ENCODE measurements at places on chromosomes 4 and X.

GRCh38 chr4:127965803-127966175, 583 bp downstream of the ABHD18 start:
- peak; percentile 73 for DNase-seq

DNA sequence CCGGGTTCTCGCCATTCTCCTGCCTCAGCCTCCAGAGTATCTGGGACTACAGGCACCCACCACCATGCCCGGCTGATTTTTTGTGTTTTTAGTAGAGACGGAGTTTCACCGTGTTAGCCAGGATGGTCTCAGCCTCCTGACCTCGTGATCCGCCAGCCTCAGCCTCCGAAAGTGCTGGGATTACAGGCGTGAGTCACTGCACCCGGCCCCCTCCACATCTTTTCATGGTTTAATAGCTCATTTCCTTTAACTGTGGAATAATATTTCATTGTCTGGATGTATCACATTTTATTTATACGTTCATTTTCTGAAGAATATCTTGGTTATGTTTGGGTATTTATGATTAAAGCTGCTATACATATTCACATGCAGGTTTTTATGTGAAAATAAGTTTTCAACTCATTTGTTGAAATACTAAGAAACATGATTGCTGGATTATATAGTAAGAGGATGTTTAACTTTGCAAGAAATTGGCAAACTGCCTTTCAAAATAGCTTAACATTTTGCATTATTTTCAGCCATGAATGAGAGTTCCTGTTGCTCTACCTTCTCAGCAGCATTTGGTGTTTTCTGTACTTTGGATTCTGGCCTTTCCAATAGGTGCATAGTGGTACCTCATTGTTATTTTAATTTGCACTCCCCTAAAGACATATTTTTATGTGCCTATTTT, 591.9 kb downstream of the TECRL start:
- no peak for DNase-seq

- no peak for DNase-seq
Observed at GRCh38 chr4:42644897-42645296, 12.0 kb downstream of the ATP8A1 start.

GRCh38 chr4:98529970-98530569, 128.3 kb downstream of the TSPAN5 start:
- DNase-seq, result no peak

GRCh38 chr4:180615746-180616145, 1627.5 kb upstream of the TENM3 start:
- no peak for DNase-seq

DNA sequence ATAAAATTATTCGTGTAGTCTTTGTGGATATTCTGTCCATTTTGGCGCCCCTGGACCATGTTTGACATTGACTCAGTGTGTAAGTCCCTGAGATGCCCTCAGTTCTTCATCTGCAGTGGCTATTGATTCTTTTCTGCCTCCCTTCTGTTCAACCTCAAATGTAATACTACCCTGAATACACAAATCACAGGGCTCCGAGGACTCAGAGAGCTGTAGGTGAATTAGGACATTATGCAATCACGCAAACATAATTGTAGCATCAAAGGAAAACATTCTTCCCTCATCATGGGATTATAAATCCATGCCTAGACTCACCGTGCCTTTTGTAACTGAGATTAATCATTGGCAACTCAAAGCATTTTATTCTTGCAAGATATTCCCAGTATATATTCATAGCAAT, 161.4 kb upstream of the PACRGL start:
- DNase-seq, result peak; percentile 15

- DNase-seq, result no peak
Observed at GRCh38 chr4:39048311-39048710, 13.7 kb upstream of the KLHL5 start.

DNA sequence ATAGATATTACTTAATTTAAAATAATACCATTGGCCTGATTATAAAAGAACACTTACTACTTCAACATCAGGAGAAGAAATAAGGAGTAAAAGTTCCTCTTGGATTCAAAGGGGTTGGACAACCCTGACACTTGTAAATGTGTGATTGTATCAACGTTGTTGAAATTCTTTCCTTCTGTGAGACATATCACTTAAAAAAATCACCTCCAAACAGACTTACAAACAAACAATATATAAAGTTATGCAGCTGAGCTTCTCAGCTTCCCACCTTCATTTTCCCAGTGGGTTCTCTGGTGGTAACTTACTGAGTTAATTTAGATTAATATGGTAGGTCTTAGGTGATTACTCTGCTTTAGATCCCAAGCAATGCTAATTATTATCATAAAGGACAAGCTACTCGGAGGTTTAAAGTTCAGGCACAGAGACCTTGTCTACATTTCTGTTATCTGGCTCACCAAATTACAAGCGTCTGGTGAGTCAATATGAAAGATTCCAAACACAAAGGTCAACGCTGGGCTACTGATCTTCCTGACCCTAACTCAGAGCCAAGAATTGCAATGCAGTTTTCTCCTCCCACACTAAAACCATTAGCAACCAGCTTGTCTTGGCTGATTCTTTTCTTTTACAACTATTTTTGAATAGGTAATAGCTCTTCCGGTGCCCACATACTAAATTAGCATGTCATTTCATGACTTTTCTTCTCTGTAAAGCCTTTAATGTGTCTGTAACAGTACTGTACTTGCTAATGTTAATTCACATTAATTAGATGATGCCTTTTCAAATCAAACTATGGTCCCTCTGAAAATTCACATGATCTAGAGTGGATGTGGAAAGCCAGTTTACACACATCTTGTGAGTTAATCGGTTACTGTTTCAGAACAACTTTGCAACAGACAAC, 157.6 kb downstream of the RASL11B start:
- no peak for DNase-seq

GRCh38 chr4:77581724-77582123, 23.9 kb upstream of the CXCL13 start:
- no peak for DNase-seq

DNA sequence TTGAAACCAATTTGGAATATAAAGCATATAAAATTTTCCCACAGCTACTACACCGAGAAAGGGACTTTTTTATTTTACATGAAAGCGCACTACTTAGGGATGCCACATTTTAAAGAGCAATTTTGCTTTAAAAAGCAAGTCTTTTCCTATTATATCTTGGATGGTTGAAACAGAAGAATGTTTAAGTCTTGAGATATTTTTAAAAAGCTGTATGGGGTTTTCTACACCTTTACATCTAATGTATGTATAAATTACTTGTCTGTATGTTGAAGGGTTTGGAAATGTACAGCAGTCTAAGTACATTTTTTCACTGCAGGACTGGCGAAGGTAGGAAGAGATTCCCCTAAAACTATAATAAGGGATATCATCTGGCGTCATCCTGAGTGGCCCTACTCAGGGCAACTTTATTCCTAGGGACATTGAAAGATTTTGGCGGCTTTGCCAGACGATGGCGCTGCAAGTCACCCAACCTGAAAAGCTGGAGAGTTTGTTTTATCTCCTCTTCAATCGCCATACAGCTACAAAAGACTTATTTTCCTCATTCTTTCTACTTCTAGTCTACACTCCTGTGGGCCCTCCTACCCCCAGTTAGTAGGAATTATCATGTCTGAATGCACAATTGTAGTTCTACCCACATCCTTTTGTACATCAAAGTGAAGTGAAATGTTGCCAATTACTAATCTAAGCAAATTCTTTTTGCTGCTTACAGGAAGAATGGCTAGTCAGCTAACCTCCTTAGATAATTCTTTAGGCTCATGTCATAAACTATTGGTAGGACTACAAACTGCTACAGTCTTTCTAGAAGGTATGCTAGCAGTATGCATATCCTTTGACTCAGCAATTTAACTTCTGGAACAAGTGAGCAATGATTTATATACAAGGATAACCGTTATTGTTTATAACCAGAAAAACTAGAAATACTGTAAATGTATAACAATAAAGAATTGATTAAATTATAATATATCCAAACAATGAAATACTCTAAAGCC, 782 bp upstream of the NEK1 start:
- peak; percentile 61 for DNase-seq

DNA sequence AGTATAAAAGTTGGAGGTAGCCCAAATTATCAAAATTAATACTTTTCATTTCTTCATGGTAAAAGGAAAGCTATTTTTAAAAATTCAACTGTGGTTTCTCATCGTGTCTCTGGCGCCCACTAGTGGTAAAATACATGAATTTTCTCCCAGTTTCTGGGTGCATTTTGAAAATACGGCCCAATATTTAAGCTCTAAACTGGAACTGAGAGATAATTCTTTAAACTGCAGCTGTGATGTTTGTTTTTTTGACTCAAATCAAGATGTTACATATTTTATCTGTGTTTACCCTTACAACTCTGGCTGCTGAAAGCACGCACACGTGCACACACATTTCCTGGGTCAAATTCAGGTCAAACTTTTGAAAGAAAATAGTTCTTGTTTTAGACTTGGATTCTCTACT, 123.9 kb upstream of the ACSL4 start:
- peak; percentile 37 for DNase-seq

GRCh38 chr4:10343656-10344055, 113.6 kb downstream of the ZNF518B start:
- DNase-seq, result no peak

DNA sequence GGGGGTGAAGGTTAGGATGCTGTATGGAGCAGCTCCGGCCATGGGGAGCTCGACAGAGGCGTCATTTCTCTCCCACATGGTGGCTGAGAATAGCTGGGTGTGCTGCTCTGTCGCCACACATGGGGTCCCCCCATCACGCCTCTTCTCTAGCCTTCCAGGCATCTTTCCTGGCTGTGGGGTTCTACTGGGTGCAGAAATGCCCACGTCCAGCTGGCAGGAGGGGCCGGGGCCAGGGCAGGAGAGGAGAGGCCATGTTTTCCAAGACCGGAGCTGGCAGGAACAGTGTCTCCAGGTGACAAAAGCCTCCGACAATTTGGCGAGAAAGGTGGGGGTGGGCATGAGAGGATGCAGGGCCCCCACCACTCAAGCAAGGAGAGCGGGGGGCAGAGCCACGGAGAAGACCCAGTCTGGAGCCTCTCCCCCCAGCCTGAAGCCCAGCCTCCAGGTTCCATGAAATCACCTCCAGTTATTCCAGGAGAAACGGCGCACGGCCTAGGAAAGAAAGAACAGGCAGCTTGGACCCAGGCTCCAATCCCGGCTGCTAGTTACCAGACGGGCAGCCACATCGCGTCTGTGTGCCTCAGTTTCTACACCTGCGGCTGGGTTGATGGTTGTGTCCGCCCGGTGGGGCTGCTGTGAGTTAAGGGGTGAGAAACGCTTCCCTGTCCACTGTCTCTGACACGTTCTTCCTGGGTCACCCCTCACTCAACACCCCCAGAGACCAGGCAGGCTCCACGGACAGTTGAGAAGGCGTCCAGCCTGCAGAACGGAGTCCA, 27.4 kb upstream of the SPON2 start:
- DNase-seq, result no peak

- no peak for DNase-seq
Observed at GRCh38 chr4:95129821-95130311, 372.1 kb downstream of the BMPR1B start.

DNA sequence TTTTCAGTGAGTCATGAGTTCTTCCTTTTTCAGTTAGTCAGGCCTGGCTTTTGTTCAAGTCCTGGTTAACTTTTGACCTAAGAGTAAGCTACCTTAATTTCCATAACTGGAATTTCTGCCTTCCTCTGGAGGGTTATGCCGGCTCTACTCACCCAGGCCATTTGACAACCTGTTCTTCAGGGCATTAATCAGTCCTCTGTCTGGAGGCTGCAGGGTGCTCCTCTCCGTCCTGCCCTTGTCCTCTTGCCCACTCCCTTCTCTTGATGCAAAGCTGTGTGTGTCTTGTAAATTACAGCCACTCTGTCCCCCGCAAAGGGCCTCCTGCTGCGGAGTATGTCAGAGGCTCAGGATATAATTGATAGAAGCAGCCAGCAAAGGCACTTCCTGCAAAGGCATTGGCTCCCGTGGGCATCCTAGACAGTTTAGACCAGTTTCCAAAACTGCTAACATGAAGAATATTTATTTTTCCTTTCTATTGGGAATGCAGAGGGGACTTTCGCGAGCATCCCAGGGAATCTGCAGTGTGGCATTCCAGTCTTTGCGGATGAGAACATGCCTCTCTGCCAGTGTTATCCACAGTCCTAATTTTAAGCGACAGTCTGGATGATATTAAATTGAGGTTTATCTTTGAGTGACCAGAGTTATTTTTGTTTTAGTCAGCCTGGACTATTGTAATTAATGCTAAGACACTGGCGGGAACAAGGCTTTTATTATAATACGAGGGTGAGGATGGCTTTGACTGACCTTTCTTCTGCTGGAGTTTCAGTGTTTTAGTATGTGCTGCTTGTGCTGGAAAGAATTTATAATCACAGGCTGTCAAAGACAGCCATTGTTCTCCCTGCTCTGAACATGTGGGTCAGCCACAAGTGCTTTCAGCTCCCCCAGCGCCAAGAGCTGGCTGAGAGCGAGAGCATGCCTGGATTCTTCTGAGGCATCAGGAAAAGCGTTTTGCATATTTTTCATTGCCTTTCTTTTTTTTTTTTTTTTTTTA, 74.2 kb downstream of the LIMCH1 start:
- DNase-seq, result no peak

GRCh38 chr4:123018396-123018775, 96.0 kb upstream of the NUDT6 start:
- DNase-seq, result no peak

- DNase-seq, result peak; percentile 1
Observed at GRCh38 chrX:71366674-71367256, 608 bp downstream of the TAF1 start.

DNA sequence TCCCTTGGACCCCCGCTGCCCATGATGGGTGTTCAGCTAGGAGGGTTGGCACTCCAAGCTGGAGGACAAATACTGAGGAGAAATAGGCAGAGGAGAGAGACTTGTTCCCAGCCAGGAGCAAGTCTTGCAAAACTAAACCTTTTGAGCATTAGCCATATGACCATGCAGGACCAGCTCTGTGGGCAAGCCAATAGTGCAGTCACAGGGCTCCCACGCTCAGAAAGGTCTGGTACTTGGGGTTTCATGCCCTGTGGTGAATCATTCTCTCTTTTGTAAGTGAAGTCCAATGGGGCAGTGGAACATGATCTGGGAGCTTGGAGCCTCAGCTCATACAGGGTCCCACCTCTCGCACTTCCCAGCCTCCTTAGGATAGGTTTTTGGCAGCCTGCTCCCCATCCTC, 300.9 kb downstream of the BCOR start:
- DNase-seq, result no peak

DNA sequence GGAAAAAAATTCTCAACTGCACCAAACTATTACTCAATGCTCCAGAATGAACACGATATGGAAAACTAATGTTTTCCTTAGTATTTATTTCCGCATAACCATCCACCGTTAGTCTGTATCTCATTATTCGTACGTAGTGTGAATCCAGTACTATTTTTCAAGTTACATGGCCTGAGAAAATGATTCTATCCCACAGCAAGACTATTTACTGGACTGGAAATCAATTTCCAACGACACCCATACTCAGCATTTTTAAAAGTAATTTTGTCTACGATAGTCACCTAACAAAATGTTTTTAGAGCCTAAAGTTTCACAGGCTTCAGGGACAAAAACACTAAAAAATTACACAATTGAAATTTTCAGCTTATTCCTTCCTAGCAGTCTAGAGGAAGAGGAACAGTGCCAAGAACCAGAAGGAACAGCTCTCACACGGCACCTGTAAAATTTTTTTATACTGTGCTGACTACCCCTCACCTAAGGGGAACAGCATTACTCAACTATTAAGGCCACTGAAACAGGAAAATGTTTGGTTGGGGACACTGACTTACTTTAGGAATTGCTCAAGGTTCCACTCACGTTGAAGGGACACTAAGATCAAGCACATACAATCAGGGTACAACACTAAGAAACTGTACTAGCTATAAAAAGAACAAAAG, 9.6 kb downstream of the UBE2D3 start:
- no peak for DNase-seq

Data from NCI-H1436 (cell line).